GM04503 (cell line): ENCODE measurements at places on chromosomes 16 and 17.

- peak; percentile 3 for DNase-seq
These were observed 25.0 kb upstream of the KCNJ16 start for GRCh38 chr17:70049801-70050591.

DNA sequence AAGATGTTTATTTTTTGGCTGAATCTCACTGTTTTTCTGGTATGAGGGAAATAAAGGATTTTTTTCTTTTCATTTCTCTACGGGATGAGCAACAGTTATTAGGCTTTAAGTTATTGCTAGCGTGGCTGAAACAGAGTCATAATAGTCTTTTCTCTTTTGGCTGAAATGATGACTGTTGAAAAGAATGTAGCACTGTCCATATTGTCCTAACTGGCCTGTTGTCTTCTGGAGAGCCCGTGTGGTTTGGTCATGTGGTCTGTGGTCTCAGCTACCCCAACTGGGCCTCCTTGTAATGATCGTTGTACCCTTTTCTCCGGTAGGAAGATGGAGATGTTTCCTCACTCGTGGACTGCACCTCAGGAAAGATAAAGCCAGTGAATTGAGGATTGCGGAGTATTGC is 36.6 kb downstream of the EPN2 start:
- DNase-seq, result no peak

DNA sequence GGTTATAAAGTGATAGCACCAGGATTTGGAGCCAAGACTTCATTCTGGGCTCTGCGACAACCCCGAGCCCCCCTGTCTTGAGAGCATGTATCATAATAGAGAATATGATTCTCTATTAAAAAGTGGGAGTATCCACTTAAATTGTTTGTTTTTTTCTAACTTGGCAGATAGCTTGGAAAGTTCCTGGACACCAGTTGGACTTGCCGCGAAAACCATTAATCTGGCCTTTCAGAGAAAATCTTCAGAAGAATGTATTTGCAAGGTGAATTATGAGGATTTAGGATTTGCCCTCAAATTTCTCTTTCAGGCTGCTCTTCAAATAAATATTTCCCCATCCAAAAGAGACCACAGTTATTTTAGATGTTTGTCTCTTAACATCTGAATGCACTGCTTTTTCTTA is 53.5 kb downstream of the MARCHF10 start:
- DNase-seq, result no peak

DNA sequence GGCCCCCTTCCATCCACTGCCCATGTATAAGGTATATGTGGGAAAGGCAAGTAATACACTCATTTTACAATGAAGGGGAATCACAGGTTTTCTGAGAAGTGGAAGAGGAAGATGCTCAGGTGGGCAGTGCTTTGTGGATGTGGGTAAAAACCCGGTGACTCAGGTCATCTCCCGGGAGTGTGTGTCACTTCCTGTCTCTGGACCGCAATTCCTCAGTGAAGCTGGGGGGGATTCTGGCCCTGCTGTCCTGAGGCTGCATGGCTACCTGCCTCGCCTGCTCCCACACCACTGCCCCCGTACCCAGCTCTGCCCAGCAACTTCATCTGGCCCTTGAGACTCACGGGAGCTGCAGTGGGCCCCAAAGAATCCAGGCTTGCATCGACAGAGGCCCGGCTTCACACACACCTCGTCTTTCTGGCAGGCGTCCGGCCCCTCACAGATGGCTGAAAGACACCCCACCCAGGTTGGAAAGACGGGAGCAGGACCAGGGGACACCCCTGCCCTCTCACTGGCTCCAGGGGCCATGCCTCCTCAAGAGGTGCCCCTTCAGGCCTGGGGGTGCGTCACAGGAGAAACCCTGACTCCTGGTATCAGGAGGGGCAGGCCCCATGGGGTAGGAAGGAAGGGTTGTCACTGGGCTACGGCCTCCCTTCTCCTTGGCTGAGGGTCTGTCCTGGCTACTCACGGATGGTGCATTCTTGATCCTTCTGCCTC is 882 bp downstream of the SCARF1 start:
- no peak for DNase-seq

DNA sequence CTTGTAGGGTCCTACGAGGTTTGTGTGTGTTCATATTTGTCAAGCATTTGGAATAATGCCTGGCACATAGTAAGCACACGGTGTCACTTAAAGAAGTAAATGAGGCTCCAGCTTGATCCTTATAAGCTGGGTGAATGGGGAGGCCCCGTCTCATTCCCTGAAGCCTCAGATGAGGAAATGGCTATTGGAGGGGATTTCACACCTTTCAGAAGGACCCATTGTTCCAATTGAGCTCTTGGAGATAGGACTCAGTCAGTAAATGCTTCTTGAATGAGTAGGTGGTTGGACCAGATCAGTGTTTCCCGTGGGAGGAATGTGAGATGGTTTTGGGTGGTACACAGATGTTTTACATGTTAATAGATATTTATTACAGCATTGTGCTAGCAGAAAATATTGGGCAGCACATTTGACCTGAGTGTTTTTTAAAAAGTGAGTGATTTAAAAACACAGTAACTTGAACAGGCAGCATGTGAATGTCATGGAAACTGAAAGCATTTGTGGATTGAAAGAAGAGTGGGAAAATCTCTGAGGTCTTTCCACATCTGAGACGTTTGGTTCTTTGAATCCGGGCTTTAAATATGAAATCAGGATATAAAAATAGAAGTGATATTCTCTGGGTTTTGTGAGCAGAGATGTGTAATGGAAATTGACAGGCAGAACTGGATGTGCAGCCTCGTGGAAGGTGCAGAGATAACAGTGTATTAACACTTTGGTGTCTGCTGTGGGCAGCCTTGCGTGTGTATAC is 36.4 kb upstream of the ARHGAP17 start:
- DNase-seq, result no peak

DNA sequence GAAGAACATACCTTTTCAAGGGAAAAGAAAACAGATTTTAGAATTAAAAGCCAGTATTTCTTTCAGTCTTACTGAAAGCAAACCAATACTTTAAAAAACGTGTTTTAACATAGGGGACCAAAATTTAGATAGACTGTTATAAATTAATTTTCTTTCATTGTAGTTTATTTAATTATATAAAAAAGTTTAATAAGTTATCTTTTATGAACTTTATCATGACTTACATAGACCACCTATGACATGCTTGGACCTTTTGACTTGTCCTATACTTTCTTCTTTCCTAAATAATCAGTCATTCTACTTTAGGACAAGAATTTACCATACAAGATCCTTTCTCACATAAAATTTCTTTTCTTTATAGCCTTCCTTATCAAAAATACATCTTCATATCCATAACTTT is 102.0 kb upstream of the HAS3 start:
- no peak for DNase-seq

DNA sequence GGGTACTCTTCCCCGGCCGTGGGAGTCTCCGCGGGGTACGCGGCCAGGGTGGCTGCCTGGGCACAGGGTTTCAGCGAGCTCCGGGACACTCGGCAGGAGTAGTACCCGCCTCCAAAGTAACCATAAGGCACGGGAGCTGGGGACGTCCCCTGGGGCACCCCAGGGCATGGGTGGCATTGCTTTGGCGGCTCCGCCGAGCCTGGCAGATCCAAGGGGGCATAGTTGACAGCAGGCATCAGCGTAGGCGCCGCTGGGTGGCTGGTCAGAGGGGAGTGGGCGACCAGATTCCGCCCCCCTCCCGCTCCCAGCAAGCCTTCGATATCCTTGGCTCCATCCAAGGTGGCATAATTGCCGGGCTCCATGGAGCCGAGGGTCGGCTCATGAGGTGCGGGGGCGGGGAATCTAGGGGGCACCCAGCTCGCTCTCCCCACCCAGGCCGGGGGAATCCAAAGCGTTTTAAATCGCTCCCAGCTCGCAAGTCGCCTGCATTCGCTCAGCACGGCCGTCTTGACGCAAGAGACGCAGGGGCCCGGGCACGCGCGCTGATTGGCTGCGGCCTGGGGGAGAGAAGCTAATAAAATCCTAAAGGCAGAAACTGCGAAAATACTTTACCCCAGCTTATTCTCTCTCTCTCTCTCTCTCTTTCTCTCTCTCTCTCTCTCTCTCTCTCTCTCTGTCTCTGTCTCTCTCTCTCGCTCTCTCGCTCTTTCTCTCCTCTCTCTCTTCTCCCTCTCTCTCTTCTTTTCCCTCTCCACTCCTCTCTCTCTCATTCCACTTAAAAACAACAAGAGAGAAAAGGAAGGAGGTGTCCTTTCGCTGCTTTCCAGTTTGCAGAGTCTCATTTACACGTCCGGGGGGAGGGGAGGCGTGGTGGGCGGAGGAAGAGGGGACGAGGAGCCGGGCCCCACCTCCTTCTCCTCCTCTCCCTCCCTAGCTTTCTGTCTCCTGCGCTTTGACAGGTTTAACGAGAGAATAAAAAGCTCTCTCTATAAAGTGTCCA is at the start of gene HOXB13:
TSS of gene HOXB13 (minus strand) at position 519 of the 1,000 bp plus-strand sequence. CDS start at position 362, 157 bp downstream.
- no peak for DNase-seq

GRCh38 chr16:3383045-3383448 is 17.8 kb downstream of the ZSCAN32 start:
- DNase-seq, result no peak

DNA sequence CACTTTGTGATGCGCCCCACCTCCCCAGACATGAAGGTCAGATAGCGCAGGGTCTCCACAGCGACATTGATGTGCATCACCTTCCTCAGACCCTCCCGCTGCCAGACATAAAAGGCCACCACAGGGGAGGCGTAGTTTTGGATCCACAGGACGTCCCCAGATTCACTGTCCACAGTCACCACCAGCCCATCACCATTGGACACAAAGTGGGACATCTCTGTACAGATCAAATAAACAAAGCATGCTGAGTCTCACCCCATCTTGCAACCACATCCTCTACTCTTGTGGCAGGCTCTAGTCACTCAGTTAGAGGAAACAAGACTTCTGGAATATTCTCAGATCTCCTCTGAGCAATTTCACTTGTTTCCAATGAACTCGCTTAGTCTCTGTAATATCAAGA is 46.3 kb upstream of the ICAM2 start:
- DNase-seq, result no peak

DNA sequence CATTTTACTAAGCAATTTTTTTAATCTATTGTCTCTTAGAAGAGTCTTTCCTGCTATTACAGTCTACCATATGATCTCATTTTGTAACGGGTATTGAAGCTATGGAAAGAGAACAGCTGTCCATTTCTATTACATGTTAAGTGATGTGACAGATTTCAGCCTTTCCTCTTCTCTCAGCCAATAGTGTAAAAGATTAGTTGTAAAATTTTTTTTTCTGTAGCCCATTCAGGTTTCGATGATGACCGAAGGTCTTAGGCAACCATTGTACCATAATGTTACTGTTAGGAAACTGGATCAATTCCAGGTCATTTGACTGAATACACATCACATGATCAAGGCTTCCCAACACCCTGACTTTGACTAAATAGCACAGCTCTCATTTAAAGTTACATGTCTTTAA is 147.6 kb upstream of the HLF start:
- DNase-seq, result no peak
